ENCODE measurements at places on chromosomes 6 and 20. TPM values are rescaled to one million over a fixed set of nuclear protein-coding genes. Genes with fewer than 3 reads are reported as not detected.

Gene LY6G6F
- not detected for total RNA-seq

Gene EDN3
- total RNA-seq, result 61.3 TPM

Gene MEP1A
- total RNA-seq, result 601 TPM

Gene EGFL8
- total RNA-seq, result 2.6 TPM

Gene IRF4
- total RNA-seq, result 0.40 TPM

Gene BACH2
- total RNA-seq, result 0.20 TPM
